Gastroesophageal sphincter (tissue), 4 donors: ENCODE measurements at places on chromosomes 6 and 20. TPM values are rescaled to one million over a fixed set of nuclear protein-coding genes. Genes with fewer than 3 reads are reported as not detected.
A peak's percentile ranks its signal among the peaks of the same experiment; 100 is the strongest.

Gene RFX6
- not detected for total RNA-seq

Gene IRF4
- 0.89 TPM for total RNA-seq

Gene FERMT1
- total RNA-seq, result 1.5 TPM

DNA sequence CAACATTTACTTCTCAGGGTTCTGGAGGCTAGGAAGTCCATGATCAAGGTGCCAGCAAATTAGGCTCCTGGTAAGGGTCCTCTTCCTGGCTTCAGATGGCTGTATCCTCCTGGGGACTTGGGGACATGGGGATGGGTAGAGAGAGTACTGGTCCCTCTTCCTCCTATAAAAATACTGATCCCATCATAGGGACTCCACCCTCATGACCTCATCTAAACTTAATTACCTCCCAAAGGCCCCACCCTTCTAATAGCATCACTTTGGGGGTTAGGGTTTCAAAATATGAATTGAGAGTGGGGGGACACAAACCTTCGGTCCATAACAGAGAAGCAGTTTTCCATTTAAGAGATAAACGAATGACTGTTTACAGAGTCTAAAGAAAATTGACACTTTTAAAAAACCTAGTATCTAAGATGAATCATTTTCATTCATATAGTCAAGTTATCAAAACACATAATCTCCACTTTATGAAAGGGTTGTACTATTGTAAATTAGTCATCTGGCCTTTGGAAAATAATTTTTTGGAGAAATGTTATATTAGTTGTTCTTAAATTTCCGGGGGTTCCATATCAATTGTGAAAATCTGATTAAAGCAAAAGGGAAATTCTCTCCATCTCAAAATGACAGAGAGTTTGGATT, 33.5 kb downstream of the ELOVL5 start:
- no peak overlapping the region for H3K4me3 ChIP-seq
- H3K4me1 ChIP-seq, result peaks cover 17% of the 10 kb centered on the region
- H3K27me3 ChIP-seq, result no peaks in the 10 kb centered on the region
- H3K36me3 ChIP-seq, result no peaks in the 10 kb centered on the region
- ATAC-seq, result no peak

- no peak overlapping the region for H3K4me3 ChIP-seq
- no peaks in the 10 kb centered on the region for H3K36me3 ChIP-seq
- peaks cover 28% of the 10 kb centered on the region for H3K4me1 ChIP-seq
- H3K27me3 ChIP-seq, result peaks cover 23% of the 10 kb centered on the region
Measured at GRCh38 chr20:31953556-31954148, 1.8 kb upstream of the PDRG1 start.

DNA sequence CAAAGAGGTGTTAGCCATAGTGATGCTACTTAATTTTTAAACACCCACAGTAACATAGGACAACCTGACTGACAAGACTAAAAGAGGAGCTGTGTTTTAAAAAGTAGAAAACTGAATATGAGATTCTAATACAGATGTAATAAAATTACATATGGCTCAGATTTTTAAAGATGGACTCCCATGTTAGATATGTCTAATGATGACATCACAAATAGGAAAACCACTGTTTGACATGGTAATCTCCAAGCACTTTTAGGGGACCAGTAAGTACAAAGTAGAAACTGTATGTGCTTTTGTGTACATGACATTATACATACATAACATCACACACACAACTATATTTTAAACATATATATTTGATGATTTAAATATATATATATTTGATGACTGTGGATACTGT, 16.8 kb downstream of the GCLC start:
- H3K27ac ChIP-seq, result peak overlapping the region; percentile 79
- H3K4me1 ChIP-seq, result peaks cover 40% of the 10 kb centered on the region
- no peak for ATAC-seq
- H3K27me3 ChIP-seq, result no peaks in the 10 kb centered on the region
- H3K36me3 ChIP-seq, result no peaks in the 10 kb centered on the region

GRCh38 chr6:115443825-115444478, 616.7 kb downstream of the FRK start:
- H3K27me3 ChIP-seq, result no peaks in the 10 kb centered on the region
- H3K36me3 ChIP-seq, result no peaks in the 10 kb centered on the region
- H3K4me1 ChIP-seq, result no peaks in the 10 kb centered on the region
- no peak for ATAC-seq

- H3K36me3 ChIP-seq, result no peaks in the 10 kb centered on the region
- no peak overlapping the region for H3K27ac ChIP-seq
- H3K4me3 ChIP-seq, result no peak overlapping the region
- H3K4me1 ChIP-seq, result peaks cover 2% of the 10 kb centered on the region
- H3K27me3 ChIP-seq, result no peaks in the 10 kb centered on the region
- ATAC-seq, result no peak
Measured at GRCh38 chr20:5996765-5997164, 46.3 kb downstream of the MCM8 start.
